Activated T-helper 1 cell treated with anti-CD3 and anti-CD28 coated beads, Interleukin-2, amount 50 U/mL, for 16 hours (primary cell): ENCODE measurements at places on chromosomes 2 and 18.

GRCh38 chr2:118222672-118223421, 134.6 kb downstream of the INSIG2 start:
- DNase-seq, result no peak

DNA sequence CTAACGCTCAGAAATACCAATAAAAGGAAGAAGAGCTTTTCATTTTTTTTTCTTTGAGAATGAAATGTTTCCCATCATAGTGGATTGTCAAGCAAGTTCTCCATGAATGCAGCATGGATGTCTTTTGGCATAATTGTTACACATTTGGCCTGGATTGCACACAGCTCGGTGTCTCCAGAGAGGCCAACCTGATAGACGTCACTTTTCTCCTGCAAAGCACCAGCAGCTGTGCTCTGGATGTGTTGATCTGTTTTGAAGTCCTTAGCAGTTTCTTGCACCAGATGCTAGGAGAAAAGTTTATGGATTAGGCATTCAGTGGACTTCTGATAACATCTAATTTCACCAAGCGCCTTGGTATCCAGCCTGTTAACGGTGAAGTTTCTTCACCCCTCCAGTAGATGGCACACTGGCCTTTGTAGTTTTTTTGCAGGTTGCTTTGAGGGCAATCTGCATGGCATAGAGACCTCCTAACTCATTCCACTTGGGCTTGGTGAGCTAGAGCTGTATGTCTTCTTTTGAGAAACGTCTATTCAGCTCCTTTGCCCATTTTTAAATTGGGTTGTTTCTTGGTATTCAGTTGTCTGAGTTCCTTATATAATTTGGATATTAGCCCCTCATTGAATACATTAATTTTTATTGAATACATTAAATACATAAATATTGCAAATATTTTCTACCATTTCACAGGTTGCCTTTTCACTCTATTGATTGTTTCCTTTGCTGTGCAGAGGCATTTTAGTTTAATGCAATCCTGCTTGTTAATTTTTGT, 59.7 kb downstream of the PTH2R start:
- no peak for DNase-seq

GRCh38 chr2:85110991-85111560, 22.1 kb upstream of the TCF7L1 start:
- no peak for DNase-seq

DNA sequence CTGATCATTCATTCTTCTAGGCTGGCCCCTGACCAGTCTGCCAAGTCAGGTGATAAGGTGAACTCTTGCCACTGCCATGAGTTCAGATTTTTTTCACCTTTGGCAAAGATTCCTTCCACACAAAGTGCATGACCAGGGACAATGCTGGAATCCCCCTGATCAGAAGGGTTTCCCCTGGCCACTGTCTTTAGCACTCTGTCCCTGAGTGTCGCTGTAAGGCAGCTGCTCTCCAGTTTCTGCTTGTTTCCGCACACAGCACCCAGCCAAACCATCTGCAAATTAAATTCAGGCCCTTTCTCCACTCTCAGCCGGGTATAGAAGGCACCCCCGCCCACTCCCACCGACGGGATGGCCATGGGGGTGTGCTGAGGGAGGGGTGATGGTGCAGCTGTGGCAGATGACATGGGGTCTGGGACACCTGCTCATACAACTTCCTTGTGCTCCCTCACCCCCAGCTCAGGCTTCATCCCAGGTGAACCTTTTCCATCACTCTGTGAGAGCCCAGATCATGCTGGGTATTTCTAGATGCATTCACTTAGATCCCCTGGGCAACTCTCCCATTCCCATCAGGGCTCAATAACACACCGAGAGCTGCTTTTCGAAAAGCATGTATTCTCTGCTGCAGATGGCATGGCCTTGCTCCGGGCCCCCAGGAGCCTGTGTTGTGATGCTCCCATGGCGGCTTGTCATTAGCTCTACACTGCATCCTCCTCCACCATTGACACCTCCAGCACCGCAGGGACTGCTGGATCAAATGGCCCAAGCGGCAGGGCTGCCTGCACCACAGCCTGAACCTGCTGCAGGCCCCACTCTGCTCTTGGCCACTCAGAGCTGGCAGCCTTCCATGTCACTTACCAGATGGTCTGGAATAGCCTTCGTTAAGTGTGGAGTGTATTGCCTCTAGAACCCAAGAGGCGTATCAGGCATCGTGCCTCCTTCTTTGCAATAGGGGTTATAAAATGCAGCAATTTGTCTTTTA, 52.3 kb upstream of the ROCK2 start:
- no peak for DNase-seq

DNA sequence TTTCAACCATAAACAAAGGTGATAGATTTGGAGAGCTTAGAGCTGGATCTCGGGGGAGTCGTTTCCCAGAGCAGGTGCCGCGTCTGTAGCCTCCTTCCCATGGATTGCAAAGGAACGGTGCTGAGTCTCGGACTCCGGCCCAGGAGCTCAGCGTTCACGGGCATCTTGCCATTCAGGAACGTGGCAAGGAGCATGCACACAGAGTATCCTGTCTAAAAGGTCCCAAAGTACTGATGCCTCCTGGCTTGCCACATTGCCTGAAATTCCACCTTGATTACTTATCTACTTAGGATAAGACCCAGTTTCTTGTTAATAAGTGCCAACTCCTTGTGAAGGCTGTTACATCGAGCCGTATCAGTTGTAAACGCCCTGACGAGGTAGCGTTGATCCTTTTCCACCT, 197.8 kb upstream of the MYT1L start:
- DNase-seq, result no peak

DNA sequence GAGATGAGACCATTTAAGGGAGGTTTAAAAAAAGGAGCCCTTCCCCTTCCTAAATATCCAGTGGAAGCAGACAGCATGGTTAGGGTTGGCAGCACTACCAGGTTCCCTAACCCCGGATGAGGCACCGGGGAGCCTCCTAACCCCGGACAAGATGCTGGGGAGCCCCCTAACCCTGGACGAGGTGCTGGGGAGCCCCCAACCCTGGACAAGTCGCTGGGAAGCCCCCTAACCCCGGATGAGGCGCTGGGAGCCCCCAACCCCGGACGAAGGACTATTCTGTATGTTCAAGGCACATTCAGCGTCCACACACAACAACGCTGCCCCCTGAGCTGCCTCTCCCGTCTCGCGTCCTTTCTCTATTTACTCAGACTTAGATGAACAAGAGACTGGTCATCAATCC, 51.9 kb downstream of the ANKMY1 start:
- no peak for DNase-seq

DNA sequence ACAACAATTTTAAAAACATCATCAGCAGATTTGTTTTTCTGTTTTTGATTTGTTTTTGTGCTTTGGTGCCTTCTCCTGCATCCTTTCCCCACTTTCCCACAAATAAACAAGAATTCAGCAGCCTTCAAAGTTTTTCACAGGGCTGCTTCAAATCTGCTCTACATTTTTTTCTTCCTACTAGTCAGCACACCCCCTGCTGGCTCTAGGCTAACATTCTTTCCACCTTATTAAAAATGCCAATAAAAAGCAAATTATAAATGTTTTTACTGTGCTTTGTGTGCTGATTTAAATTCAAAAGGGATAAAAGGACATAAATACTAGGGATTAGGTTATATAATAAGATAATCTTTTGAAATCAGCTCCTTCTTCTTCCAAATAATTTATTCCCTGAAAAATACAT, 6.2 kb upstream of the CNTNAP5 start:
- no peak for DNase-seq

DNA sequence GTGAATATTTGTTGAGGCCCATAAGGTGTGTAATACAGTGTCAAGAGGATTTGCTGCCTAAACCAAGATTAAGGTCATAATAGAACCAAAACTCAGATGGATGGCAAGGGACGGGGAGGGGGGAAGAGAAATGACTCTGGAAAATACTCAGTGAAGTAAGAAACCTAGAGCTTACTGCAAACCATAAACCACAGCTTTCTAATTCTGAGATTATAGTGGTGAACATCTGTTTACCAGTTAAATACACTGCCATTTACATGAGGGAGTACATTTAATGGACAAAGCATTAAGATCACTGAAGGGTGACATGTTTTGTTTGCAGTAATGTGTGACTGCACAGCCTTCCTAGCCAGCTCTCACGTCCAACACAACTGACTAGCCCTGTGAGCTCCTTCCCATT, 19.8 kb downstream of the EVX2 start:
- no peak for DNase-seq
